ENCODE measurements at places on chromosomes 12 and 14. TPM values are rescaled to one million over a fixed set of nuclear protein-coding genes. Genes with fewer than 3 reads are reported as not detected.

- DNase-seq: no peak
Observed at GRCh38 chr12:89414322-89414721, 62.0 kb upstream of the DUSP6 start.

DNA sequence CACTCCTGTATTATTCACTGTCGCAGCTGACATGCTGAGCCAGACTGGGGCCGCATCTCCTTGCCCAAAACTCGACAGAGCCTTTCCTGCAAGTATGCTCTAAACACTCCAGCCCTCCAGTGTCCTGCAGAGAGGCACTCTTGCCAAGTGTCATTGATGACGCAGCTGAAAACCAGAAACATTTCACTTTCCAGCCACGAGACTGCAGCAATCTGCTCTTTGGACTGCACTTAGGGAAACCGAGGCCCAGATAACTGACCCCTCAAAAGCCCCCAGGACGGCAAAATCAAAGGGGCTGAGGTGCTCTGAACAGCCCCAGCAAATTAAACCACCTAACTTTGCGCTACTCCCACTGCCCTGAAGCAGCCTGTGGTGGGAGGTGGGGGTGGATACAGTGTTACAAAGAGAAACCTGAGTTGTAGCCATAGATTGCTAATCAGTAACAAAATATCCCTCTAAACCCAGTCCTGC lies 2.6 kb downstream of the CCDC85C start:
- no peak for DNase-seq

DNA sequence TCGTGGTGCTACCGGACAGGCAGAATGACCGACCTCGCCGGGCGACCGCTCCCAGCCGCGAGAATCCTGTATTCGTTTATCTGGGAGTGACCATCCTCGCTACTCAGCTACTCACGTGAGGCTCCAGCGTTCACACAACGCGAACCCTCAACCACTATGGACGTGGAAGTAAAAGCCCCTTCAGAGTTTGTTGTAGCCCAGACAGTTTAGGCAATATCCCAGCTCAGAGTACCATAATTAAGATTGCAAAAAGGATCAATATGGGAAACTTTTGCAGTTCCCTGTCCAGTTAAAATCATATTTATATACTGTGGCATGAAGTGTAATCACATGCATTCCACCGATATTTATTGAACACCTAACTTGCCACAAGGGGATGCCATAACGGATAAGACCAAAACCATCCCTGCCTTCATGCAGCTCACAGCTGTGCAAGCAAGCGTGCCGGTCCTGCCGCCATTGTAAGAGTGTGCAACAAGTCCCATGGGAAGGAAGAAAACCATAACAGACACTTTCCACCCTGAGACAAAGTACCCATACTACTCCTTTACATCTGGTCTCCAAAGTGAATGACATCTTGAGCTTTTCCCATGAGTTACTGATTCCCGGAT lies 938 bp upstream of the MAX start:
- DNase-seq: peak; percentile 13

- no peak for DNase-seq
Observed at GRCh38 chr12:53214687-53215455, 7.8 kb upstream of the ITGB7 start.

GRCh38 chr12:132140918-132141841 lies 2.9 kb downstream of the DDX51 start:
- DNase-seq: no peak

DNA sequence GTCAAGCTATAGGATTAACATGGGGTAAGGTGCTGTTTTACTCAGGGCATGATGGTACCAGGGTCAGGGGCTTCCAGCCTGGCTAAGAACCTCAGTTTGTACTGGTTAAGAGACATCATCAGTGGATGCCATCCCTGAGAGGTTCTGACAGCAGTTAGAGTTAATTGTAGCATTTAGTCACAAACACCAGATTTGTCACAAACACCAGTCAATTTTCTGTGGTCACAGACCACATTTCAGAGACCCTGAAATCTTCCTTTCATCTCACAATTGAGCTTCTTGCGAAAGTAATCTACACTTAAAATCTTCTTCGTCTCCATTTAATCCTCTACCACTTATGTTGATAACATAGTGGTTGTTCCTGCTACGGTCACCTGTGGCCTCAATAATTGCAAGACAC lies 143.0 kb upstream of the EGLN3 start:
- DNase-seq: no peak

DNA sequence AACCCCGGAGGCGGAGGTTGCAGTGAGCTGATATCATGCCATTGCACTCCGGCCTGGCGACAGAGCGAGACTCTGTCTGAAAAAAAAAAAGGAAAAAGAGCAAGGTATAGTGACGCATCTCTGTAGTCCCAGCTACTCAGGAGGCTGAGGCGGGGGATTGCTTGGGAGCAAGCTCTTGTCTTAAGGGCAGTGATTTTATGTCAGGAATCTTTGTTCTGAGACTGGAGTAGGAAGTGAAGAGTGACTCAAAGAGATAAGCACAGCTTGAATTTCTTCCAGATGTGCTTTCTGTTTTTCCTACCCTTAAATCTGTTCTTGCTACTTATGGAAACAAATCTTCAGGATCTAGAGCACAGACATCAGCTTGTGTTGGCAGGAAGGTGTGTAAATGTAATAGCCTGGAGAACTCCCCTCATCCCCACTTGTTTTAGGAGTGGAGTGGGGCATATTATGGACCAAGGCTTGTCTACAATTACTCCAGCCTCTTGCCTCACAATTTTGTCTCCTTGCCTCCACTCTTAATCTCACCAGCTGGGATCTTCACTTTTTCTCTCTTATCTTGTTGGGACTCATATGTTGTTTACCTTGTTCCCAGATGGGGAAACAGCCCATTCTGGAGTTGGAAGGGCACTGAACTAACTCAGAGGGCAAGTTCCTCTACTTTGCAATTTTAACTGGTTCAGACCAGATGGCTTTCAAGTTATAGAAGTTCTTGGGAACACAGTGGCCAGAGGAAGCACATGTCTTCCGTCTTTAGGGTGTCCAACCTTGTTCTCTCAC lies 7.5 kb downstream of the TMED2 start:
- DNase-seq: no peak

DNA sequence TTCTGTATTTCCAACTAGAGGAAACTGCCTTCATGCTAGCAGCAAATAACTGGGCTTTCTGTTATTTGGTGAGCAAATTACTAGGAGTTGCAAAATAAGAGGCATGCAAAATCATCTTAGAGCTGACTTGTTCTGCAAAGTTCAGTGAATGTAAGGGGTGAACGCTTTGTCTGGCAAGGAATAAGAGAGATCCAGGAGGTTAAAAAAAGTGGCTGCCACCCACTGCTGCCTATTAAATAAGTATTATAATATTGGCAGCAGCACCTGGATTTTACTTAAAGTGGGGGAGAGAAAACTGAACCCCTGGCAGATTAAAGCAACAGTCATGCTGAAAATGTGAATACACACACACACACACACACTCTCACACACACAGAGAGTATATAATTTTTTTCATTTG lies 557.0 kb downstream of the FLRT2 start:
- DNase-seq: no peak

DNA sequence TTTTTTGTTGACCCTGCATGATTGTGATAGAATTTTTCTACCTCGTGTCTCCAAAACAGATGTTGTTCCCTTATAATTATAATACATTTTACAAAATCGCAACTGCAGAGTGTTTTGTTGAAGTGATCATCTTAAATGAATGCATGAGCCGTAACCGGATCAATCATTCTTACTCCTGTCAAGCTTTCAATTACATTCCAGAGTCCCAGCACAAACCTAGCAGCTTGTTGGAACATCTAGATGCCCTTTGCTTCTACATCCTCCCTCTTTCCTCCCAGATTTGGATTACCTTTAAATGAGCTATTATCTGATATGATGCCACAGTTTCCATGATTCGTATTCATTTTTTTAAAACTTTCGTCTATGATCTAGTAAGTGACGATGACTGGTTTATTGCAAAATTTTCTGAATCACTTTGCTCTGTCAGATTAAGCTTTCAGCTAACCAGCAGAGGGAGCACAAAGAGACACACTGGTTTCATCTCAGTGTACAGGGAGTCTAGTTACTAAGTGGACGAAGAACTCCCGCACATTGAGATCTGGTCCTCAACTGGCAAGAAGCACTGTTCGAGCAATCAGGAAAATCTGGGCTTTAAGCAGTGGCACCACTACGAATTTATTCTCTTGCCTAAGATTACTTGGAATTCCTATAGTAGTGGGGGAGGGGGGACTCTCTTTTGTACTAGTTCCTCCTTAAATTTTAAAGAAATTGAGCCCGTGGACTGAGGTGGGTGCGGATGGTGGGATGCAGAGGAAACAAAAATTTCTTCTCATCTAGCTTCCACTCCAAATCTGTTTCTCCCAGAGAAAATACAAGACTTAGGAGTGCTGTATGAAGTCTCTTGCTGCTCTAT lies 40.9 kb downstream of the TSHR start:
- DNase-seq: peak; percentile 89

The C12orf50 gene
- total RNA-seq: not detected

The KLRC2 gene
- total RNA-seq: not detected

The LRRIQ1 gene
- under 0.01 TPM for total RNA-seq

The CD4 gene
- total RNA-seq: not detected

The CLEC4C gene
- not detected for total RNA-seq

The CLEC4A gene
- total RNA-seq: not detected

The LRTM2 gene
- not detected for total RNA-seq

The OVCH1 gene
- 0.26 TPM for total RNA-seq

The KRT6C gene
- 138 TPM for total RNA-seq

The SSTR1 gene
- not detected for total RNA-seq

The CELA1 gene
- total RNA-seq: not detected

The KRT82 gene
- total RNA-seq: not detected
